Activated effector memory CD4-positive, alpha-beta T cell treated with anti-CD3 and anti-CD28 coated beads, Interleukin-2, amount 50 U/mL, for 16 hours (primary cell): ENCODE measurements at places on chromosomes 4 and X.

GRCh38 chr4:155889031-155889793, 14.3 kb upstream of the TDO2 start:
- no peak for DNase-seq

DNA sequence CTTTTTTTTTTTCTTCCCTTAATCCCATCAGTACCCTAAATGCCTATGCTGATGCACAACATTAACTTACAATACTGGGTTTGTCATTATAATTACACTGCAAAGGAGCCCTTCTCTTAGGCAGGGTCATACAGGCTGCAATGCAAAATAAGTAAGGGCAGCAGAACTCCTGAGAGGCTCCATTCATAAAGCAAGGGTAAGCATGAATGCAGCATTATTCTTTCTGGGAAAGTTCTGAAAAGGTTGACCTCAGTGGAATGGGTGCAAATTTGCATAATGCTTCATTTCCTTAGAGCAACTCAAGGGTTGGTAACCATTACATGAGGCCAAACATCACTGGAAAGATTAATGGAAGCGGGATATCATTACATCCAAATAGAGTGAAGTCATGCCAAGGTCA, 789.2 kb downstream of the KLHL13 start:
- DNase-seq, result no peak

DNA sequence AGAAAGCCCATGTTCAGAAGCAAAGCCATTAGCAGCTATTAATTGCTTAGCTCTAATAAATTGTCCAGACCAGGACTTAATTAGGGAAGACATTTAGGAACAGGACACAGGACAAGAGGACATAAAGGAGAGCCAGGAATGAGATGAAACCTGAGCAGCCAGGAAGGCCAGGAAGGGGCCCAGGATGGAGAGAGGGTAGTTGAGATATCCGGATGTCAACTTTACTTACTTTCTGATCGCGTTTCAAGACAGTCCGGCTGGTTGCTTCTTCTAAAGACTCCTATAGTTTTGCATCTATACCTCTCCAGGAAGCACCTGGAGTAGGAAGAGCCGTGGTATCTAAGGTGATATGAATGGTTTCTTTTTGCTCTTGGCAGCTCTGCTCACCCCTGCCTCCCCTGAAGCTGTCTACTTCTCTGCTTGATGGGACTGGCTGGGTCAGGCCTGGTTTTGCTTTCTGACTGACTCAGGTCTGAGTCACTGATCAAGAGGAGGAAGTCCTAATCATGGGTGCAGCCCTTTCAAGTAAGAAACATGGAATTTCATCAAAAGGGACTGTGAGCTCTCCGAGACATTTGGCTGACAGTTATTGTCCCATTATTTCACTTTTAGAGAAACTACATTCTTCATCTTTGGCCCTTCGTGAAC, 733.3 kb downstream of the RPA4 start:
- DNase-seq, result no peak

DNA sequence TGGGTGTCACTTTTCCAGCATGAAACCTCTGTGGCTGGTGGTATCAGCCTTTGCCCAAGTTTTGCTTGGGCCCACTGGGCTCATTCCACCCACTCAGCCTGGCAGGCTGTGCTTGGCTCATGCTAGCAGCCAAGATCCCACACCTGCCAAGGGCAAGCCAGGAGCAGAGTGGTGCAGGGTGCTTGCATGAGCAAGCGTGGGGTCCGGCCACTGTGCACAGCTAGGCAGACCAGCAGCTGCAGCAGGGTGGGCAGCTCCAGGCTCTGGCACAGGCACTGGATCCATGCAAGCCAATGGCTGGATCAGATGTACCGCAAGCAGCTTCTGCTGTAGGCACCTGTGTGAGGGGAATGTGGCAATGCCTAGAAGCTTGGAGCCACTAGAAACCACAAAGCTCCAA, 253.9 kb downstream of the SPOCK3 start:
- no peak for DNase-seq

DNA sequence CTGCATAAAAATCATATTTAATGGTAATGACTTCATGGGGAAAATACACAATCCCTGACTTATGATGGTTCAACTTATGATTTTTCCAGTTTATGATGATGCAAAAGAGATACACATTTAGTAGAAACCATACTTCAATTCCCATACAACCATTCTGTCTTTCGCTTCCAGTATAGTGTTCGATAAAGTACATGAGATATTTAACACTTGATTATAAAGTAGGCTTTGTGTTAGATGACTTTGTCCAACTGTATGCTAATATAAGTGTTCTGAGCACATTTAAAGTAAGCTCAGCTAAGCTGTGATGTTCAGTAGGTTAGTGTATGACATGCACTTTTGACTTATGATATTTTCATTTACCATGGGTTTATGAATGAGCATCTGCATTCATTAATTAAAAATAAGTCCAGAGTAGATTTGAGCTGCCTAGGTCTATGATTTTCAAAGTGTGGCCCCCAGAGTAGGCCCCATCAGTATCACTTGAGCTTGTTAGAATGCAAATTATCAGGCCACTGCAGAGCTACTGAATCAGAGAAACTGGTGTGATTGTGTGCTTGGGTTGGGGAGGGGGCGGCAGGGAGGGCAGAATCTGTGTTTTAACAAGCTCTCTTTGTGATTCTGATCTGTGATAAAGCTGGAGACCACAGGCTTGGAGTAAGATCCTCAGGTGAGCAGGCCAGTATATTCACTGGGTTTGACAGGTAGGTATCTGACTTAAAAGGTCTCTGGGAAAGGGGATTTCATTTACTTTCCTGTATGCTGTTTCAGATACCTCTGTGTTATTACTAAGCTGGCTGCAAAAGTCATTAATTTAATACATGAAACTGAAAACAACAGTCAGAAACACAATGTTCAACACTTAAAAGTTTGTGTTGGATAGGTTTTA, 8.4 kb downstream of the ATP10D start:
- no peak for DNase-seq

GRCh38 chrX:148728901-148729300, 228.5 kb downstream of the AFF2 start:
- DNase-seq, result no peak

DNA sequence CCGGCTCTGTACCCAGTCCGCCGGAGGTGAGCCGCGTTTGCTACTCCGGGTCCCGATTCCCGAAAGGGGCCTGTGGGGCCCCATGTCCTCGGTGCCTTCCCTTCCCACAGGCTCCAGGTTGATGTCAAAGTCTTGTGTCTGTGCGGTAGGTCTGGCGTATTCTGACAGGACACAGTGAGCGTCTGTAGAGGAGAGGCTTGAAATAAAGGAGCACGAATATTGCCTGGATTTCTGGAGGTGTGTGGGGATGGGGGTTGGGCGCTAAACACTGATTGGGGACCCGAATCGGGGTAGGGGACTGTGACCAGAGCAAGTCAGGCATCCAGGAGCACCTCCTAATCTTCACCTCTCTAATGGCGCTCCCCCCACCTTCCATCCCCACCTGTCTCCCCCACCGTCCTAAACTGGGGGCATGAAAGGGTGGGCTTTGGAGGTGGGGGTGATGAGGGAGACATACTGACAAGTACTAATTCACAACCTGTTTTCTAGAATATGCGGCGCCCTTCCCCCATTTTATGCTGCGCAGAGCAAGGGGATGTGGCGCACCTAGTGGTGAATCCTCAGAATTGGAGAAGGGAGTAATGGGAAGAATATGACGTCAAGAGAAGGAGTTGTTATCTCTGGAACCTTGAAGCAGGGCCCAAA, 855 bp downstream of the GPRASP2 start:
- no peak for DNase-seq

DNA sequence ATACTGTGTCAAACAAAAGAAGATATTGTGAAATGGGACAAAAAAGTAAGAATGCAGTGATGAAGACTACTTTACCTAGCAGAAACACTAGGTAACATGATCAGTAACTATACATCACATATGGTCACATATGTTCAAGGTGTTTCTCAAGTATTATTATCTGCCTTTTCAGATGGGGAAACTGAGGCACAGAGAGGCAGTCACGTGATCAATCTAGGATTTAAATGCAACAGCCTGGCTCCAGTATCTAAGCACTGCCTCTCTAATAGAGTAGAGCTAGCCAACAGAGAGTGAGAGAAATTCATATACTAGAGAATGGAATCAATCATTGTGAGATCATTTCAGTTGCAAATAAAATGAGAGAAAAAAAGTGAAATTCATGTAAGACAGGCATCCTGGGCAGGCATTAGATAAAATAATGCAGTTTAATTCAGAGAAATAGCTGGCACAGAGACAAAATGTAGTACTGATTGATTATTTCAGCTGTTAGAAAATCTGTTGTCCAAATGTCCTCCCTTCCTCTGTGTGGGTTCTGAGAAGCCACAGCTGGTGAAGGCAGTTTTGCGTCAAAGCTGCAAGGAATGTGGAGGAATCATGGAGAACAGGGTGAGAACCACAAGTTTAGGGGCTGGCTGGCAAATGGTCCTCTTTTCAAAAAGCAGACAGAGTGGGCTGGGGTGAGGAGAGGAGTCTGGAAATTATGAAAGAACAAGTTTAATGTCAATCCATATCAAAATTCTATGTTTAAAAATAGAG, 26.0 kb downstream of the SMIM43 start:
- DNase-seq, result no peak

DNA sequence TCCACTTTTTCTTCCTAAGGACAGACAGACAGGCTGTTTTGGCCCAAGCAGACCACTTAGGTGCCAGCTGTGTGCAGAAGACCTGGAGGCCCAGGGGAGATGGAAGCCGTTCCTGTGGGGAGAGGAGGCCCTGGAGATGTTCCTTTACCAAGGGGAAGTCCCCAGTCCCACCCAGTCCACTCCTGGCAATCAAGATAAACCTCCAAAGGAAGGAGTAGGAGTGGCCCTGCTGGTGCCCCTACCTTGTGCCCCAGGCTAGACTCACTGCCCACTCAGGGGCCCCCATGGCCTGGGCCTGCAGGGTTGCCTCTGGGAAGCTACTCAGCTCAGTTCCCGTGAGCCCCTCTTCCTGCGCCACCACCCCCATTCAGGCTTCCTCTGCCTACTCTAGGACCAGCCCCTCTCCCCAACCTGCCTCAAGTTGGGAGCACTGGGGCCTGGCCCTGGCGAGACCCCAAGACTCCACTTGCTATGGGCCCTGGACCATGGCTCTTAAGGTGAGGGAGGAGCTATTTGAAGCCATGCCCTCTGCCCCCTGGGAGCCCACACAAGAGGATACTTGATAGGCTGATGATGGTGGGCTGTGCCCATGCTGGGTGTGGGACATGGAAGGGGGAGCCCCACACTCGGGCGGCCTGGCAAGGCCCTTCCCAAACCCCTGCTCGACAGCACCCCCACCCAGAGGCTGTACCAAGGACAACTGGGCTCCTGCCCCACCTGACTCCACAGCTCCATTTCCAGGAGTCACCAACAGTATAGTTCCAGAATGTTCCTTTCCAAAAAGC, 24.8 kb upstream of the RNF4 start:
- no peak for DNase-seq

DNA sequence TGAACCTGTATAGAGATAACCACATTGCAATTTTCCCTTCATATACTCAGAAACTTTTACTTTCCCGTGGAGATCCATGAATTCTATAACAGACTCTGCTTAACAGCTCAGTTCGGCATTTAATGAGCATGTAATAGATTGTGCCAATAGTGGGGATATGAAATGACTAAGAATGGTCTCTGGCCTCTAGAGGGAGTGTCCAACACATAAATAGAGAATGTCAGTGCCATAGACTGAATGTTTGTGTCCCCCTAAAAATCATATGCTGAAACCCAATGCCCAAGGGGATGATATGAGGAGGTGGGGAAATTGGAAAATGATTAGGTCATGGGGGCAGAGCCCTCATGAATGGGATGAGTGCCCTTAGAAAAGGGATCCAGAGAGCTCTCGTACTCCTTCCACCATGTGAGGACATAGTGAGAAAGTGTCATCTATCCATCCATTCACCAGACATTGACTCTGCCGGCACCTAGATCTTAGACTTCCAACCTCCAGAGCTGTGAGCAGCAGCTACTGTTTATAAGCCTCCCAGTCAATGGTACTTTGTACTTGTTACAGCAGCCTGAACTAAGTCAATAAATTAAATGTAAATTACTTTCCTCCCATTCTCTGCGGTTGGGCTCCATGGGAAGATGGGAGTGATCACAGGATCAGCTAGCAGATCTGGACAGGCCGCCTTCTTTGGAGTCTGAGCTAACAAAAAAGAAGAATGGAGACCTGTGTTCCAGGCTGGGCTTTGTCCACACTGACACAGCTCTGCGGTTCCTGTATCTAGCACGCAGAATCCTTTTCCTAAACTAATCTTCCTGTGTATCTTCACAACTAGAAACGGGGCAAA, 28.1 kb upstream of the HPSE start:
- DNase-seq, result no peak

DNA sequence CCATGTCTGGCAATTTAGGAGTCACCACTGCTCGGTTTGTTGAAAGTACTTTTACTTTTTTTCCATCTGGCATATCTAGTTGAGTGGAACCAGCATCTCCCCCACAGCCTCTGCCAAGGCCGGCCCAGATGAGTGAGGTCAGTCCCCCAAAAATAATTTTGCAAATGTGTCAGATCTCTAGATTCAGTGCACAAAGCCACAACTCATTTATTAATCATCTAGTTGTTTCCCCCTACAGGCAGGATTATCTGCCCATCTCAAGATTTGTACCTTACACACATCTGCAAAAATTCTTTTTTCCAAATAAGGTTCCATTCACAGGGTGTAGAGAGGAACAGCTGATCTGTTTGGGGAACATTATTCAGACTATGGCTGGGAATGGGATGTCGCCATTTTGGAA, 174.0 kb upstream of the MXRA5 start:
- DNase-seq, result no peak

- no peak for DNase-seq
Measured at GRCh38 chrX:154603438-154604430, 15.3 kb downstream of the CTAG1B start.

GRCh38 chrX:72127332-72127731, 4.4 kb downstream of the RTL5 start:
- no peak for DNase-seq

- no peak for DNase-seq
Measured at GRCh38 chrX:94256396-94256795, 582.4 kb downstream of the FAM133A start.

DNA sequence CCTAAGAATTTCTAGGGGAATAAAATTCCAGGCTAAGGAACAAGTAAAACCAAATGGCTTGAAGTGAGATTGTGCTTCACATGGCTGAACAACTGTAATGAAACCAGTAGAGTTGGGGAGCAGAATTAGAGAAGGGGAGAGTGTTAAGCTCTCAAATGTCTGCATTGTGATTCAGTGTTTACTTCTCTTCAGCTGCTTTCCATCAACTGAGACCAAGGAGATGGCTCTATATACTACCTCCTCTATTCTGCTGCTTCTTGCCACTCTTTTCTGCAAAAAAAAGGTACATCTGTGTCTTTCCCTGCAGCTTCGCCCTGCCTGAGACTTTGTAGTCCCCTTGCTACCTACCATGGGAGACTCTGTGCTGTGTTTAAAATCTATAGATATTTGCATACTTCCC, 73.5 kb downstream of the WDFY3 start:
- no peak for DNase-seq

- no peak for DNase-seq
Measured at GRCh38 chr4:90002441-90003062, 107.9 kb downstream of the MMRN1 start.
